ENCODE measurements at places on chromosomes 1 and 21.

DNA sequence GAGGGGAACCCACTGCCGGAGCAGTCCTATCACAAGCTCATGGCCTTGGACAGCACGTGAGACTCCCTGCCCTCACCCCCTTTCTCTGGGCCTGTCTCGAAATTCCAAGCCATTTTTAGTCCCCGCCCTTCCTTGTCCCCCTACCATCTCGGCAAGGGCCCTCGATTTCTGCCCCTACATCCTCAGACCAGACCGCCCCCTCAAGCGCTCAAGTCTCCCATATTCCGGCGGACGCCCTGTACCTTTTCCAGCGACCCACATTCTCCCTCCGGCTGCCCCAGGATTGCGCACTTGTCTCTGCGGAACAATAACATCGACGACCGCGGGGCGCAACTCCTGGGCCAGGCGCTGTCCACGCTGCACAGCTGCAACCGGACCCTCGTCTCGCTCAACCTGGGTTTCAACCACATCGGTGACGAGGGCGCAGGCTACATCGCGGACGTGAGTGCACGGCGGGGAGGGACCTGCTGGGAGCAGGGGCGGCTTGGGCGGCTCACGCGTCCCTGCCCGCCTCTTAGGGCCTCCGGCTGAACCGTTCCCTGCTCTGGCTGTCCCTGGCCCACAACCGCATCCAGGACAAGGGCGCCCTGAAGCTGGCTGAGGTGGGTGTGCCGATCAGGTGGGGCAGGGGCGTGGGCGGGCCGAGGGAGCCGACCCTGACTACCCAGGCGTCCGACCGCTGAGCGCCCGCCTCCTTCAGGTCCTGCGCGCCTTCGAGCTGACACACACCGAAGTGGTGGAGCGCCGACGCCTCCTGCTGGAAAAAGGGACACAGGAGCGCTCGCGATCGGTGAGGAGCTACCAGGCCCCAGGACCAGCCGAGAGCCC, 7.0 kb downstream of the LRRC71 start:
- peak; percentile 73 for DNase-seq

GRCh38 chr1:19606817-19607642, 37.1 kb upstream of the NBL1 start:
- DNase-seq: no peak

GRCh38 chr1:229159668-229160544, 111.0 kb upstream of the RAB4A start:
- no peak for DNase-seq

DNA sequence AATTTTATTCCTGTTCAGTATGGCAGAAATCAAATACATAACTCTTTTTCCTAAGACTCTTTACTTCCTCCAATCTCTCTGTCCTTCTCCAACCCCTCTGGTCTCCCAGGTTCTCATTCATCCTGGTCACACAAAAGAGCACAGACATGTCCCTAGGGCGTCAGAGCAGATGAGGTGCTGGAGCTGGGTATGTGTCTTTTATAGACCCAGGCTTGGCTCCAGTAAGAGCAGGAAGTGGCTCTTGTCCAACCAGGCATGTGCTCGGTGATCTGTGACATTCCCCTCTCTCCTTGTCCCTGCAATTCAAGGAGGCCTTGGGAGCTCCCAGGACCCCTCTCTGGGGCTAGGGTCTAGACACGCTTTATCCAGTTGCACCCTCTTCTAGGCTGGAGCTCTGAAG, 18.0 kb upstream of the LCE2D start:
- DNase-seq: no peak

DNA sequence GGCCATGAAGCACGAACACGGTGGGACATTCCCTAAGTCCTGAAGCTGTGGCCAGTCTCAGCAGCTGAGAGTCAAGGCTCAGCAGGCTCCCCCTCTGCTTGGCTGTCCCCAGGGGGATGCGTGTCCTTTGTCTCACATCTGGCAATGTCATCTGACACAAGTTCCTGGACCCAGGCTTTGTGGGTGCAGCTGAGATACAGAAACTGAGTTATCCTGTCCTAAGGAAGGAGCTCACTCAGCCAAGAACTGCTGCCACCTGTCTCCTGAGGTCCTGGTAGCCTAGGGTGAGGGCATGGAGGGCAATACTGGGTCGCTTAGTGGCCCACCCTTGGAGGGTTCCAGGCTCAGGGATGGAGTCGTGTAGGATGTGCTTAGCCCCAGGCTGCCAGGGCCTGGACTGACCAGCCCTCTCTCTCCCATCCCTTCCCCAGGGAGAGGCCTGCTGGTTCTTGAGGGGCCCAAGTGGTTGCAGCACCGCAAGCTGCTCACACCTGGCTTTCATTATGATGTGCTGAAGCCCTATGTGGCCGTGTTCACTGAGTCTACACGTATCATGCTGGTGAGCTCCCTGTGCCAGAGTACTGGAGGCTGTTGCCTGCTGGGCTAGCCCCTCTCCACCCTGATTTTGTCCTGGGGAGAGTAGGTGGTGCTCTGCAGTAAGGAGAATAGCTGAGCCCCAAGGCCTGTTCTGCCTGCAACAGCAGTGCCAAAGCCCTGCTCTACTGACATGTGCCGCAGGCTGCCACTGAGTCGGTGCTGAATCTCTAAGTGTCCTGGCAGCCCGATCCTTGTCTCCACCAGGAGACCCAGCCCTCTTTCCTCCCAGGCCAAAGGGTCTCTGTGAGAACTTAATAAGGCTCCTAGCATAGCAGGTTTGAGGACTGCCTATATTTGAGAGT, 13.5 kb downstream of the CYP4B1 start:
- no peak for DNase-seq

- DNase-seq: no peak
Observed at GRCh38 chr1:178335426-178335825, 161.3 kb downstream of the CLEC20A start.

DNA sequence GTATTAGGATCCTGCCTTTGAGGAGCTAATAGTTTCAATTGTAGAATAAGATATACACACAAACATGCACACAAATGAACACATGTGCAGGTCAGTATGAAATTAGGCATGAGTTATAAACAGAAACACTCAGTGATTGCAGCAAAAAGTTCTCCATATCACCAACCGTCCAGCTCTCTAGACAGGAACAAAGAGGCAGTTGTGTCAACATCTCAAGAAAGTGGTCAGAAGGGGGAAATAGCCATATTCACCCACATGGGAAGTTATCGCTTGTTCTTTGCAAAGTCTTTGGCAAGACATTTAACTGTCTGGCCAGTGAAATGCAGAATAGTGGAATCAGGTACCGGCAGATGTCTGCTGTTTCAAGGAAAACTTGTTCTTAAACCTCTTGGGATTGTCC, 29.4 kb upstream of the PIGC start:
- no peak for DNase-seq
